ENCODE measurements at places on chromosomes 16 and 17.
A peak's percentile ranks its signal among the peaks of the same experiment; 100 is the strongest.

DNA sequence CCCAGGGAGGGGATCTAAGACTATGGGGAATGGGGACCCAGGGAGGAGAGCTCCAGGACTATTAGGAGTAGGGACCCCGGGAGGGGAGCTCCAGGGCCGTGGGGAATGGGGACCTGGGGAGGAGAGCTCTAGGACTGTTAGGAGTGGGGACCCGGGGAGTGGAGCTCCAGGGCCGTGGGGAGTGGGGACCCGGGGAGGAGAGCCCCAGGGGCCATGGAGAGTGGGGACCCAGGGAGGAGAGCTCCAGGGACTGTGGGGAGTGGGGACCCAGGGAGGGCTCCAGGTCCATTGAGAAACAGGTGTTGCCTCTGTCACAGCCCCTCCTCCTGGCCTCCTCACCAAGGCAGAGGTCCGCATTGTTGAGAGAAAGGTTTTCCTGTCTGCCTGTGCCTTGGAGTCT lies 16.0 kb downstream of the MPRIP start:
- DNase-seq = no peak

DNA sequence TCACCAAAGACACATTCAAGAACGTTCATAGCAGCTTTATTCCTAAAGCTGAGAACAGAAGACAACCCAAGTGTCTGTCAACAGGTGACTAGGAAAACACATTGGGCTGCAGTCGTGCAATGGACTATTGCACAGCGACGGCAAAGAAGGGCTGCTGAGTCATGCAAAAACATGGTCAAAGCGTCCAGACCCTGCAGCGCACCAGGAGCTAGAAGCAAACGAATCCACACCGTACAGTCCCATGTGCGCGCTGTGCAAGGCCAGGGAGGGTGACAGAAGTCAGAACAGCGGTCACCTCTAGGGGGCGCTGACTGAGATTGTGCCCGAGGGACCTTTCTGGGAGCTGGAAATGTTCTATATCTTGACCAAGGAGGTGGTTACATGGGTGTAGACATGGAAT lies 266.4 kb downstream of the MAF start:
- DNase-seq = no peak

- DNase-seq = no peak
These were observed 49.3 kb upstream of the TNRC6C start for GRCh38 chr17:77909236-77909635.

DNA sequence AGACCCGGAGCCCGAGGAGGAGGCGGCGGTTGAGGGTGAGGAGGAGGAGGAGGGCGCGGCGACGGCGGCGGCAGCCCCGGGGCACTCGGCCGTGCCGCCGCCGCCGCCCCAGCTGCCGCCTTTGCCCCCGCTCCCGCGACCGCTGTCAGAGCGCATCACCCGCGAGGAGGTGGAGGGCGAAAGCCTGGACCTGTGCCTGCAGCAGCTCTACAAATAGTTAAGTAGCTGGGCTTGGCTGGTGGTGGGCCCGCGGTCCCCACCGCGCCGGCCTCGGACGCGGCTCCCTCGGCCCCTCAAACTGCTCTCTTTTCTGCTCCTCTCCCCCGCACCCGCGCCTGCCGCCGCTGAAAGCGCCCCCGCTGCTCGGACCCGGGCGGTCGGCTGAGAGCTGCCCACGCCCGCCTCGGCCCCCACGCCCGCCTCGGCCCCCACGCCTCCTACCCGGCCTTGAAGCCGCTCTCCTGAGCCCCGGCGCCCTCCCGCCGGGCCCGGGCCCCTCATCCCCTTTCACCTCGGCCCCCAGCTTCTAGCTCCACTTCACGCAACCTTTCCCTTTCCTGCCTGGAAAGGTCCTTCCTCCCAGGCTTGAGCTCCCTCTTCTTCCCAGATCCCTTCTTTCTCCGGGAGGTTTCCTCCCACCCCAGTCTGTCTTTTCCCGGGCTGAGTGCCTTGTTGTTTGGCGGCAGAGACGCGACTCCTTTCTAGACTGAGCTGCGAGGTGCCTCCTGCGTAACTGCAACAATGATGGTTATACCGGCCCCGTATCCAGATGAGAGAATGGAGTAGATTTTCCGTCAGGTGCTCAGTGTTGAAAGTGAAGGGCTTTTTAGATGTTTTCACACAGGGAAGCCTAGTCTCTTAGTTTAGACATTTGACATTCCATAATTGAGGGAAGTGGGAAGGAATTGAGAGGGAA lies 850 bp downstream of the PPM1E start:
- DNase-seq = peak; percentile 8

DNA sequence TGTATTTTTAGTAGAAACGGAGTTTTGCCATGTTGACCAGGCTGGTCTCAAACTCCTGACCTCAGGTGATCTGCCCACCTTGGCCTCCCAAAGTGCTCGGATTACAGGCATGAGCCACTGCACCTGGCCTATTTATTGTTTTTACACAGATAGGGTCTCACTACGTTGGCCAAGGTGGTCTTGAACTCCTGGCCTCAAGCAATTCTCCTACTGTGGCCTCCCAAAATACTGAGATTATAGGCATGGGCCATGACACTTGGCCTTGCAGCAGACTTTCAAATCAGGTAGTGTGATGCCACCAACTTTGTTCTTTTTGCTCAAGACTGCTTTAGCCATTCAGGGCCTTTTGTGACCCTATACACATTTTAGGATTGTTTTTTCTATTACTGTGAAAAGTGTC lies 61.7 kb upstream of the INTS2 start:
- DNase-seq = no peak

GRCh38 chr17:55588446-55589242 lies 77.4 kb upstream of the SMIM36 start:
- DNase-seq = peak; percentile 57

- no peak for DNase-seq
These were observed 63.9 kb downstream of the NUP88 start for GRCh38 chr17:5355421-5356129.

DNA sequence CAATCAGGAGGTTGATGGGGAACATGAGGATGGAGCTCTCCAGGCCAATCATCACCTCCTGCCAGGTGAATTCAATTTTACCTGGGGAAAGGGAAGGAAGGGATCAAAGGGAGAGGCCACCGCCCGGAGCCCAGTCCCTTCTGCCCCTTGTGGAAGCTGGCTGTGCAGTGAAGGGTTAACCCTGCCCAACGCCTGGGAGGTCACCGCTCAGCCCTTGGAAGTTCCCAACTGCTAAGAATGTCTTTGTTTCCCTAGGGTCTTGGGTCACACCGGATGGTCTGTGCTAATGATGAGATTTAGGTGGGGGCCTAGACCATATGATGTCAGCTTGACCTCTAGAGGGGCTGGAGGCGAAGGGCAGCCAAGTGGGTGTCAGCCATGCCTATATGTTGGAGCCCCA lies 52.1 kb upstream of the GCSH start:
- no peak for DNase-seq

- DNase-seq = no peak
These were observed 31.7 kb downstream of the PIK3R6 start for GRCh38 chr17:8835631-8836364.

- no peak for DNase-seq
These were observed 263.1 kb downstream of the SEC14L1 start for GRCh38 chr17:77403854-77404253.

GRCh38 chr16:50669741-50670140 lies 11.4 kb downstream of the SNX20 start:
- DNase-seq = no peak

GRCh38 chr16:85987750-85988078 lies 88.8 kb downstream of the IRF8 start:
- DNase-seq = no peak

DNA sequence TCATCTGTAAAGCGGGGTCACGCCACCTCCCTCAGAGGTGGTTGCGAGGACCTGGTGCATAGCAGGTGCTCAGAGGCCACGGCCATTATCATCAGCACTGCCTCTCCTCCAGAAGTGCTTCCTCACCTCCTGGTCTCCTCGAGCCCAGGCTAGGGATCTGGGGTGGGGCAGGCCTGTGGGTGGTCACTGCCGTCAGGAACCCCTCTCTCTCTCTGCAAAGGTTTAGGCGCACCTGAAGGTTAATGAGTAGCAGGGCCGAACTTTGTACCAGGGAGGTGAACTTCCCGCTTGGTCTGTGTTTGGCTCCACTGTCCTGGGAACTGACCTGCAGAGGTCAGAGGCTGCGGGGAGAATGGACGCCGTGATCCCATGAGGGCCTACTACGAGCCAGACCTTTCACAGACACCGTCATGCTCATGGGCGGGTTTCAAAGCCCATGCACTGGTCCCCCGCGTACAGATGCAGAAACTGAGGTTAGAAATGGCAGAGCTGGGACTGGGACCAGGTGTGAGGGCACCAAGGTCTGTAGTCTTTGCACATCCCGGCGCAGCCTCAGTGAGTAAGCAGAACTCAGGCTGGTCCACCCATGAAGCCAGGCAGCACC lies 13.8 kb downstream of the JUP start:
- no peak for DNase-seq

GRCh38 chr16:64983231-64983630 lies 138.6 kb downstream of the CDH11 start:
- no peak for DNase-seq

DNA sequence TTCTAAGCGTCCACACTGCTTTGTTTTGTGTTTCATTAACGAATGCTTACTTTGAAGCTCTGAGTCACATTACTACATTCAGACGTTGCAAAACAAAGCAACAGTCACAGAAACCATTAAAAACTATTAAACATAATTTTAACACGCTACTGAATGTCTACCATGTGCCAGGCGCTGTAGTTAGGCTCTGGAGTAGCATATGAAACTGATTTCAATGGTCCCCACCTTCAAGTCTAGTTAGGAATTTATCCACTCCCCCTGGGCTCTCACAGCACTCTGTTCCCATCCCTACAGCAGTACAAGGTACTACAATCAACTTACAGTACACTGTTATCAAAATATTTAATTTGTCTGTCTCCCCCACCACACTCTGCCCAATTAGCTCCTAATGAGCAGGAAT lies 631 bp downstream of the UTP6 start:
- DNase-seq = peak; percentile 13

DNA sequence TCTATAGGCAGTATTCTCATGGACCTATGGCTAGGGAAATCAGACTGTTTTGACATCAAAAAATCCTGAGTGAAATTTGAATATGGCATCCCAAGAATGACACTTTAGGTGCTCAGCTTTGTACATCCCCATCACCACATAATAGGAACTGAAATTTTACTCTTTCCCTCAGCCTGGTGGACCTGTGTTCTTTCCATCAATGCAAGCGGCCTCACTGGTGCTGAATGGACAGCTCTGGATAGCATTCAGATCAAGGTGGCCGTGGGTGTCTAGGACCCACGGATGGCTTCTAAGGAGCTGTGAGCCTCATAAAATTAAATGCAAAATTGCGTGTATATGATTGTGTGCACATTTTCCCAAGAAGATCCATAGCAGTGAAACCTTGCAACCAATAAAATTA lies 152.6 kb downstream of the MAP2K6 start:
- peak; percentile 14 for DNase-seq

DNA sequence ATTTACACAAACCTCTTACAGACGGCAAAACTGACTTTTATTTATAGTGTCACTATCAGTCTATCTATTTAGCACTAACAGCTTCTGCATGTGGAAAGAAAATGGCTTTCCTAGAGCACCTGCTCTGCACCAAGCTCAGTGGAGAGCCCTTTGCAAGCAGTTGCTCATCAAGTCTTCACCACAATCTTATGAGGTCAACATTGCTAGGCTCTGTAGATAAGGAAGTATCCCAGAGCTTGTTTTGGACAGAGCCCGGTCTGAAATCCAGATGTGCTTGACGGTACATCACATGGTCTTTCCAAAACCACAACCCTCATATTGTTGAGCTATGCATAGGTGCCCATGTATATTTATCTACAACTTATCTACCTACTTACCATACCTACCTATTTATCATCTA lies 572.7 kb upstream of the CDH5 start:
- no peak for DNase-seq

GRCh38 chr16:75485230-75486013 lies 9.8 kb downstream of the CHST6 start:
- no peak for DNase-seq

DNA sequence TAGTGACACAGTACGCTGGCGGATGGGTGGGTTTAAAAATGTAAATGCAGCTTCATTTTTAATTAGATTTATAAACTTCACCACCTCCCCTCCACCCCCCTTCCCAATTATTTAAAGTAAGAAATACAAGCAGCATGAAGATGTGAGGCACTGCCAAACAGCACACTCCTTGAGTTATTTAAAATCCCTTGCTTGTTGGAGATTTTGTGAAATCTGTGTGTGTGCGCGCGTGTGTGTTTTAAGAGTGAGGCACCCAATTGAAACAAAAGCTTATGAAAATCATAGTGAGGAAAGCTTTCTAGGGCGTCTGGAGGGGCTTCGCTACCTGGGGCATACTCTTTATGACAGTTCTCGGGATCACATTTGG lies 219.6 kb upstream of the IRX3 start:
- no peak for DNase-seq

DNA sequence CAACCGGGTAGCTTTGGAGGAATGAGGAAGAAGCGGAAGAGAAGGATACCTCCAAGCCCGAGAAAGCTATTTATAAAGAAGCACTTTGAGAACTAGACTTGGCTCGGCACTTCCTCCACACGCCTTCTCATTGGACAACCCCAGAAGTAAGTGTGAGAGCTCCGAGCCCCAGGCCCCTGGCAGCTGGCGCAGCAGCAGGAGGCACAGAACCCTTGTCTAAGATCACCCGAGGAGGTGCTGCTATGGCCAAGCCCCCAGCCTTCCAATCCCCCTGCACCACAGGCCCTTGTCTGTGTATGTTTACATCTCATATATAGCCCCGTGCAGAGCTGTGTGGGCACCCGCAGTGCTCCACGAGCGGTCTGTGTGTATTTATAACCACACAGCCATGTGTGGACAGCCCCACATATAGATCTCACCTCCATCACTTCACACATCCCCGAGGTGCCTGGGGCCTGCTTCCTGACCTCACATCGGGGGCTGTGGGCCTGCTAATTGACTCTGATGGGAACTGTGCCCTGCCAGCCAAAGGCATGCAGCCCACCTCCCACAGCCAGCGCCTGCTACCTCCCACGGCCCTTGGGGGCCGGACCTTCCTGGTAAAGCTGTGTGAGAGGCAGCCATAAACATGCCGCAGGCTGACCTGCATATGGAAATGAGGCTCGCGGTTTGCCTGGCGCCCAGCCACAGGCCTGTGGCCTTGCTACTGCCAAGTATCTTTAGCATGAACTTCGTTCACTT lies 96.1 kb downstream of the C17orf67 start:
- peak; percentile 82 for DNase-seq

GRCh38 chr17:32627239-32627996 lies 140.6 kb downstream of the CDK5R1 start:
- DNase-seq = peak; percentile 62

DNA sequence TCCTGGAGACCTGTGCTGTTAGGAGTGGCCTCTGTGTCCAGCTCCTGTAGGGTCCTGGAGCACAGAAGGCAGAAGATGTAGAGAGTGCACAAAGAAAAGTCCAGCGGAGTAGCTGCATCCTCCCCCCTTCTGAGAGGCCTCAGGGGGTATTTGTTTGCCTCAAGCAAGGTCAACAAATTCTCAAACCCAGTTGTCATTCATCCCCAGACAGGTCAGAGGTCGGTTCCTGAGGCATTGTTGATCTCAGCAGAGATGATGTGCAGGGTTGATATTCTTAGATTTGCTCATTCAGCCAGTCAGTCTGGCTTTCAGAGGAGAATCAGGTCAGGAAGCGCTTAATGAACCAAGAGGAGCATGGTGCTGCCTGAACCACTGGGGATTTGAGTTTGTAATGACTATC lies 8.3 kb upstream of the RBFOX1 start:
- no peak for DNase-seq

GRCh38 chr16:87380881-87381280 lies 2.7 kb downstream of the FBXO31 start:
- DNase-seq = peak; percentile 45

All from M059J (cell line).